Epithelial cell of prostate (primary cell): ENCODE measurements at places on chromosomes 1 and 21.

DNA sequence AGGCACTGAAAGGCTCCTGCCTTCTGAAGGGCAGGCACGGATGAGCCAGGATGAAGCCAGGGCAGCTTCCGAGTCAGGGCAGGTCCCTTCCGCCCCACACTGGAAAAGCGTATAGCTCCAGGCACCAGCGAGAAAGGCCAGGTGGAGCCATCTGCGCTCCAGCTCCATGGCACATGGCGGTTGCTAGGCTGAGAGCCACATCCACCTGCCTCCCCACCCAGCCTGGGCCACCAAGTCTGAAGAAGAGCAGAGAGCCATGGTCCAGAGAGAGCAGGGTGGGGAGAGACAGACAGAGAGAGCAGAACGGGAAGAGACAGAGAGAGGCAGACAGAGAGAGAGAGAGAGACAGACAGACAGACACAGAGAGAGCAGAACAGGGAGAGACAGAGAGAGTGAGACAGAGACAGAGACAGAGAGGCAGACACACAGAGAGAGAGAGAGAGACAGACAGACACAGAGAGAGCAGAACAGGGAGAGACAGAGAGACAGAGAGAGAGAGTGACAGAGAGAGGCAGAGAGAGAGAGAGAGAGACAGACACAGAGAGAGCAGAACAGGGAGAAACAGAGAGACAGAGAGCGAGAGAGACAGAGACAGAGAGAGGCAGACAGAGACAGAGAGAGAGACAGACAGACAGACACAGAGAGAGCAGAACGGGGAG is 5.2 kb downstream of the FNDC10 start:
- no peak for DNase-seq

DNA sequence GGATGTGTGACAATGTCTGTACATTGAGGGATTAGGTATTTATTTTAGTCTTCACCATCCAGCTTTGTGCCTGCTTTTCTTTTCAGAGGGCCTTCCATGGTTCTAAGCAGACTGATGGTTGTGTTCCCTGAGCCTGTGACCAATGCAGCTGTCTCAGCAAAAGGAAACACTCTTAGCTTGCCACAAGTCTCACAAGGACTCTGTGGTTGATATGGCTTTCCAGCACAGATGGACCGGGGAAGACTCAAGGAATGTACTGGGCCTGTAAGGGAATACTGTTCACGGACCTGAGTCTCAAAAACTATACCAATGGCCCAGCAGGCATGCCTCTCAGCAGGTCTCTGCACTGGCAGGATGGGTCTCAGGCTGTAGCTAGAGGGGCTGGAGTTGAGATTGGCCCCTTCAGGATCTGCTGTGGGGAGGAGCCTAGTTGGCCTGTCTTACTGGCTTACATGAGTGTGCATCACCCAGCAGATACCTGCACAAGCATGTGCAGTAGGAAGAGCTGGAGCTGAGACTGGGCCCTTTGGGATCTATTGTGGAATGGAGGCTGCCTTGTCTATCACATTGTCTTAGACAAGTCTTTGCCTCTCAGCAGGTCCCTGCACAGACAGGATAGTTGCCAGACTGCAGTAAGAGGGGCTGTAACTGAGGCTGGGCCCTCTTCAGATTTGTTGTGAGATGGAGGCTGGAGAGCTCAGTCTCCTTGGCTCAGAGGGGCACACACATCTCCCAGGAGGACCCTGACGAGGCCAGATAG is 52.0 kb upstream of the PDC start:
- no peak for DNase-seq

- DNase-seq = no peak
These were observed 1.1 kb downstream of the KIF21B start for GRCh38 chr1:201022493-201022819.

DNA sequence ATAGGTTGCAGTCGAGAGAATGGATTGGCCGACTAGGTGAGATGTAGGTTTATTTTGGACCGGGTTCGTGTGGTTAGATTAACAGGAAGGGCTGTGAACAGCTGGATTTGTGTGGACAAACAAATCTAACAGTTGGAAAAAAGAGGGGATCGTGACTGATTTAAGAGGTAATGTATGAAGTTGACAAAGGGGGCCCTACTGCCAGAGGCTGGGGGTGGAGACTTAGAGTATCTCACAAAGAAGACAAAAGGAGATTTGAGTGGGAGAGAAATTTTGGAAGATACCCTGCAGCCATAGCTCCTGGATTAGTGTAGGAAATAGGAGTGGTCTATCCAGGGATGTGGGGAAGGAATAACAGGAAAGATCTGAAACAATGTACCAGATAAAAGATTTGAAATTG is 38.8 kb upstream of the PLA2G5 start:
- no peak for DNase-seq

GRCh38 chr1:113870778-113871177 is 734 bp downstream of the PTPN22 start:
- DNase-seq = no peak

GRCh38 chr1:203368624-203369451 is 17.9 kb upstream of the FMOD start:
- peak; percentile 50 for DNase-seq
